ENCODE measurements at places on chromosomes 16 and 17.

DNA sequence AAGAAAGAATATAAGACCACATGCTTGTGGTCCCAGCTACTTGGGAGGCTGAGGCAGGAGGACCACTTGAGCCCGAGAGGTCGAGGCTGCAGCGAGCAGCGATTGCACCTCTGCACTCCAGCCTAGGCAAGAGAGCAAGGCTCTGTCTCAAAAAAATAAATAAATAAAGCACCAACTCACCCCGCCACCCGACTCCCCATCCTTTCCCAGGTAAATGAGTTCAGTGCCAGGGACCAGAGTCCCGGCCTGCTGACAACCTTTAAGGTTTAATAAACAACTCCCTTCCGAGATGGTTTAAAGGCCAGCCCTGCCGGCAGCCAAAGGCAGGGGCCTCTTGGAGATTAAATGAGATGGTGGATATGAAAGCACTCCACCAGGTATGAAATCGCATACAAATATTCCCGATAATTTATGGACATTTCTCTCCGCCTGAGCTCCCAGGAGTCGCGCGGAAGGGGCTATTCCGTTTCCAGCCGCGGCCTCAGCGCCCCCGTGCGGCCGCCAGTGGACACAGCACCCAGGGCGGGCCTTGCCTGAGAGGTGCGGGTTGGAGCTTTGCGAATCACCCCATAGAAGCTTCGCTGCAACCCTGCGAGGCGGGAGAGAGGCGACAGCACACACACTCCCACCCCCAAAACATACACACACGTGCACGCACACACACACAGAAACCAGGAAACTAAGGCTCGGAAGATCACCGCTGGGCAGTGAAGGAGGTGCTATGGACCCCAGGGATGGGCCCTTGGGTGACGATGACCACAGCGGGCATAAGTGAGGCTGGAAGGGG lies 4.0 kb upstream of the RPL38 start:
- DNase-seq: peak; percentile 55
- peaks cover 4% of the 10 kb centered on the region for H3K36me3 ChIP-seq
- peaks cover 22% of the 10 kb centered on the region for H3K4me1 ChIP-seq
- no peak overlapping the region for H3K4me3 ChIP-seq
- no peak overlapping the region for H3K27ac ChIP-seq
- H3K27me3 ChIP-seq: no peaks in the 10 kb centered on the region

DNA sequence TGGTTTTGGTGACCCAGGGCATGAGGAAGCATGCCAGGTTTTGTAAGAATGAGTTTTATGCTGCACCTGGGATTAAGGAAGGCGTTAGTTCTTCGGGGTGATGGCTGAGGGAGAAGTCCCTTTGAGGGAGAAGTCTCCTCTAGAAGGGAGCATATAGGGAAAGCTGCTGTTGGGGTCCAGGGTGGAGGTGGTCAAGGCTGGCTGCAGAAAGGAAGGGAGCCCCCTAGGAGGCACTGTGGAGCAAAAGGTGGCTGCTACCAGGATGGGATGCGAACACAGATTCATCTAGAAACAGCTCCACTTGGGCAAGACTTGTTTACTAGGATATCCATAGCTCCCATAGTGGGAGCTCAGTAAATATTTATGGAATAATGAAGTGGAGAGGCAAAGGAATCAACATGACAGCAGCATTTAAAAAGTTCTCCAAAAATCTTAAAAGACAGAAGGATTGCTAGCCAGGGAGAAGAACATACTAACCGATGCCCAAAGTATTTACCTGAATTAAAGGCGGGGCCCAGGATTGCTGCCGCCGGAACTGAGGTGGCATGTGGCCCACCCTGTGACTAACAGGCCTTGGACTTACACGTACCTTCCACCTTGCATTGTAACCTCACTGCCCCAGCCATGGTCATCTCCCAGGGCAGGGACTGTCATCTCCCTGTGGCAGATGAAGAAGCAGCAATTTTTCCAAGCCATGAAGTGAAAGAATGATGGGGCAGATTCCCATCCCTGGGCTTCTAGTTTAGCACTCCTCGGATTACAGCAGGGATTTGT lies 7.1 kb upstream of the LPCAT2 start:
- no peaks in the 10 kb centered on the region for H3K27me3 ChIP-seq
- no peak overlapping the region for H3K27ac ChIP-seq
- peaks cover 10% of the 10 kb centered on the region for H3K4me1 ChIP-seq
- H3K4me3 ChIP-seq: no peak overlapping the region
- no peaks in the 10 kb centered on the region for H3K36me3 ChIP-seq

GRCh38 chr17:46264456-46265198 lies 30.3 kb upstream of the LRRC37A start:
- no peaks in the 10 kb centered on the region for H3K27me3 ChIP-seq
- DNase-seq: peak; percentile 36
- H3K27ac ChIP-seq: peak overlapping the region; percentile 76
- peaks cover 18% of the 10 kb centered on the region for H3K4me1 ChIP-seq

GRCh38 chr17:69142175-69142802 lies 594 bp upstream of the ABCA6 start:
- H3K4me1 ChIP-seq: no peaks in the 10 kb centered on the region
- no peak for DNase-seq
- H3K36me3 ChIP-seq: no peaks in the 10 kb centered on the region
- H3K4me3 ChIP-seq: no peak overlapping the region
- H3K27me3 ChIP-seq: no peaks in the 10 kb centered on the region

DNA sequence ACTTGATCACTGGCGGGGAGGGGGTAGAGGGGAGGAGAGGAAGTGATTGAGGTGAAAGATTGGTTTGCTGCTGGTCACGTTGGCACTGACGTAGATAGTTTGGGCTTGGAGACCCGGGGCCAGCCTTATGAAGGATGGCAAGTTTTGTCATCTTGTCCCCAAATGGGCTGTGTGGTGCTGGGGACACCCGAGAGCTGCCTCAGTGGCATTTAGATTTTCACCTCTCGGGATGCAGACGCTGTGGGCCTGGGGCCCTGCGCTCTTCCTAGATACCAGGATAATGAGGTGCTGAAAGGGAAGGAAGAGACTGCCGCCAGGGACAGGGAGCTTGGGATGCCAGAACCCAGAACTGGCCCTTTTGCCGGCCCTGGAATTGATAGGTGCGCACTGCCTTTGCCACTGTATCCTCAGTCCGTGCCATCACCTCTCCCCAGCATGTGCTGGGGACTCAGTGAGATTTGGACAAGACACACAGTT lies 1.4 kb upstream of the SOCS3 start:
- no peak for DNase-seq
- no peak overlapping the region for H3K27ac ChIP-seq
- H3K4me1 ChIP-seq: peaks cover 47% of the 10 kb centered on the region
- H3K4me3 ChIP-seq: no peak overlapping the region

DNA sequence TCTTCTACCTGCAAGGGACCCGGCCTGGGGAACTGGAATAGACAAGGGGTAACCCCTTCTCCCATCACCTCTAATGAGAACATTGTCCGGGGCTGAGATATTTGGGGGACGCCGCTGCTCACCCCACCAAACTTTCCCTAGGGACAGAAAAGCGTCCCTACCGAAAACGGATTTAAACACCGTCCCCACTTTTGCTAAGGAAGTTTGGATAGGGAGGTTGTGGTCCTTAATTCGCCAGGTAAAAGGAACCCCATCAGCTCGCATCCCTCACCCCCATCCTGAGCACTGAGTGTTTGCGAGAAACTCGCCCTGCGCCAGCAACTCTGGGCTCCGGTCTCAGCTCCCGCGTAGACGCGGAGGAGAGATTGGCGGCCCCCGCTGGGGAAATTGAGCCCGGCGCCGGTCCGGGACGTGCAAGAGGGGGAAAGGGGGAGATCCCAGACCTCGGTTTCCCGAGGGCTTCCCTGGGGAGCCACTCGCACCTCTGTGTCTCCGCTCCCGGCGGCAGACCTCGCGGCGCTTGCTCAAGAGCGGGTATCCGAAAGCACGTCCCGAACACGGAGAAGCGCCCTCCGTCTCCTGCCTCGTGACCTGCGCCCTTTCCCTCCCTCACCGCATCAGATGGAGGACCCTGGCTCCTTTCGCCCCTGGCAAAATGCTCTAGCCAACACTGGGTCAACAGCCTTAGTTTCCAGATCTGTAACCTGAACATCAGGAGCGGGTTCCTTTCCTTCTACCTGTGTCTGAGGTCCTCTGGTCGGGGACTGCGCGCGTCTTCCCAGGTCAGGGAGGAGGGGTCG lies 3.1 kb upstream of the SOX9 start:
- no peak overlapping the region for H3K4me3 ChIP-seq
- H3K4me1 ChIP-seq: peaks cover 26% of the 10 kb centered on the region
- no peaks in the 10 kb centered on the region for H3K36me3 ChIP-seq
- peaks cover 16% of the 10 kb centered on the region for H3K27me3 ChIP-seq
- no peak overlapping the region for H3K27ac ChIP-seq
- no peak for DNase-seq

- no peak overlapping the region for H3K4me3 ChIP-seq
- no peaks in the 10 kb centered on the region for H3K4me1 ChIP-seq
- H3K27me3 ChIP-seq: peaks cover 54% of the 10 kb centered on the region
- no peaks in the 10 kb centered on the region for H3K36me3 ChIP-seq
Observed at GRCh38 chr17:50117202-50118051, 12.5 kb downstream of the SAMD14 start.

DNA sequence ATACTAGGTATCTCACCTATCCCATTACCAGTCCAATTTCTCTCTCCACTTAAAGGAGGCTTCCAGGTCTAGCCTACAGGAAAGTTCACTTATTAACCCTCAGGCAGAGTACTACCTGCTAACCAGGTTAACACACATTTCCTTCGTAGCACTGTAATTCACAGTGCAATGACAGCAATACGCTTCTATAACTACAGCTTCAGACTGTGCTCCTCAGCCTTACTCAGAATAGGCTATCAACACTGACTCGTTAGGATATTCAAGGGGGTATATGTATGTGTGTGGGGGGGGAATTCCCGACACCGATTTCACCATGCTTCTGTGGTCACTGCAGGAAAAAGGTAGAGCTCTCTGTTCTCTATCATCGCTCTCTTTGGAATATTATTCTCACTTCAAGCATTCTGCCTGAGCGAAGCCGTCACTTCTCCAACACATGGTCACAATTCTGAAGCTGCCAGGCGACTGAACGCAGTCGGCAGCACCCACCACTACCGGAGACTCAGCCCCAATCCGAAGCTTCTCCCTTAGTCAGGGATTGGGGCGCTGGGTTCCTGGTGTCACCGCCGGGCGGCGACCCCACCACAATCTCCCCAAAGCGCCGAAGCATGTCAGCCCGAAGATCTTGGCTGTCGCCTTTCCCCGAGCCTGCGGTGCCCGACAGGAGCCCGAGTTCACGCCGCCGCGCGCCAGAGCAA lies 618 bp downstream of the GGA3 start:
- H3K27me3 ChIP-seq: no peaks in the 10 kb centered on the region
- peak overlapping the region; percentile 78 for H3K4me3 ChIP-seq
- peaks cover 32% of the 10 kb centered on the region for H3K4me1 ChIP-seq
- H3K36me3 ChIP-seq: peaks cover 4% of the 10 kb centered on the region
- peak overlapping the region; percentile 99 for H3K27ac ChIP-seq

- H3K36me3 ChIP-seq: no peaks in the 10 kb centered on the region
- H3K4me3 ChIP-seq: no peak overlapping the region
- H3K27me3 ChIP-seq: no peaks in the 10 kb centered on the region
- no peak overlapping the region for H3K27ac ChIP-seq
- no peaks in the 10 kb centered on the region for H3K4me1 ChIP-seq
Observed at GRCh38 chr16:65413861-65414260, 292.0 kb upstream of the CDH11 start.

- no peaks in the 10 kb centered on the region for H3K4me1 ChIP-seq
- no peaks in the 10 kb centered on the region for H3K27me3 ChIP-seq
- DNase-seq: no peak
- H3K27ac ChIP-seq: no peak overlapping the region
- no peak overlapping the region for H3K4me3 ChIP-seq
Observed at GRCh38 chr16:85751698-85752501, 1.0 kb upstream of the C16orf74 start.

DNA sequence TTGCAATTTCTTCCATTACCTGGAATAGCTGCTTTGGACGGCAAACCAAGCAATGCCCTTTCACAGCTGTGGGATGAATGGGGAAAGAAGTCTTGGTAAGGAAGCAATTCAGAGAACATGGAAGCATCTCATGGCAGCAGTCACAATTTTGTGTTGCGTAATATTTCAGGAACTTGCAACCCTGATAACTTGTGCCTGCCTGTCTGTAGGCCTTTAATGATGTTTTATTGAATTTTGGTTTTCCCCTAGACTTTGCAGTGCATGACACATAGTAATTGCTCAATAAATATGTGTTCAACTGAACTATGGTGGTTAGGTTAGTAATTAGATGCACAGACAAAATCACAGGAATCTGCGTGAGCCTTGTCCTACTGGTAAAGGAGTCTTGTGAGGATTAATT lies 439.5 kb downstream of the WWOX start:
- no peaks in the 10 kb centered on the region for H3K4me1 ChIP-seq
- no peaks in the 10 kb centered on the region for H3K36me3 ChIP-seq
- no peak overlapping the region for H3K4me3 ChIP-seq
- DNase-seq: no peak

DNA sequence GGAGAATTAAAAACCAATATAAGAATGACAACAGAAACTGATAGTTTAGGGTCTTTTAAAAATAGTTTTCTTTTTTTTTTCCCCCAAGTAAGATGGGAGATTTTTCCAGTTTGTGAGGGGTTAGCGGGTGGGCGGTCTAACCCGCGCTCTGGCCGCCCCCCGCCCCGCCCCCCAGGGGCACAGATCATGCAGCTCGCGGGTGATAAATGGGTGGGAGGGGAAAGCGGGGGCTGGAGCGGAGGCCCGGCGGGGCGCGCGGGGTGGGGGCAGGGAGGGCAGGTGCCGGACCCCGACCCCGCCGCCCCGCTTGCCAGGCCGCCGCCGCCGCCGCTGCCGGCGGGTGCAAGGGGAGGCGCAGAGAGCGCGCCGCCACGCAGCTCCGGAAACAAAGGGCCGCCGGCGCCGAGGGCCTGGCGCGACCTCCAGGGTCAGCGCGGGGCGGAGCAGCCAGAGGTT lies 60.1 kb upstream of the GSE1 start:
- DNase-seq: no peak
- H3K36me3 ChIP-seq: no peaks in the 10 kb centered on the region
- H3K4me1 ChIP-seq: peaks cover 6% of the 10 kb centered on the region
- H3K27ac ChIP-seq: no peak overlapping the region
- H3K4me3 ChIP-seq: no peak overlapping the region

GRCh38 chr17:78791840-78792709 lies 10.0 kb upstream of the CYTH1 start:
- H3K4me3 ChIP-seq: no peak overlapping the region
- H3K36me3 ChIP-seq: peaks cover 25% of the 10 kb centered on the region
- H3K27ac ChIP-seq: peak overlapping the region; percentile 58
- DNase-seq: no peak

GRCh38 chr17:74779948-74780400 lies 3.8 kb upstream of the NAT9 start:
- H3K4me1 ChIP-seq: peaks cover 32% of the 10 kb centered on the region
- no peaks in the 10 kb centered on the region for H3K27me3 ChIP-seq
- H3K27ac ChIP-seq: peak overlapping the region; percentile 67
- peak; percentile 67 for DNase-seq
- H3K36me3 ChIP-seq: peaks cover 8% of the 10 kb centered on the region

DNA sequence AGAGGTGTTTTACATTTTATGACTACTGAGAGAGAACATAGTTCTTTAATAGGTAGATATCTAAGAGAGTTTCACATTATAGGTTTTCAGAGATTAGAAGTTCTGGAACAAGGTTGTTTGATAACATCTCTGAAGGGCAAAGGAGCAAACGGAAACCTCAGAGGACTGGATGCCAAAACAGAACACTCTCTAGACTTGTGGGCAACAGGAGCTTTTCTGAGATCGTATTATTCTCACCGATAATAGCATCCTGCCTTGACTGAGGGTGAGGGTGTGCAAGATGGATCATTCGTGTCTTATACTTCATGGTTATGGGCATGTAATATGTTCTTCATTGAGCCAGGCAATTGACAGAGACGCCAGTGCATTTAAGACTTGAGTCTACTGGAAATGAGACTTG lies 234.8 kb downstream of the IRX3 start:
- no peak overlapping the region for H3K4me3 ChIP-seq
- no peak for DNase-seq
- H3K36me3 ChIP-seq: no peaks in the 10 kb centered on the region
- H3K27ac ChIP-seq: no peak overlapping the region
